Fibroblast of mammary gland (primary cell): ENCODE measurements at places on chromosomes 11 and 22.

GRCh38 chr11:44097821-44098220 lies 2.3 kb downstream of the EXT2 start:
- peak; percentile 22 for DNase-seq

GRCh38 chr11:95104856-95105255 lies 15.2 kb downstream of the ENDOD1 start:
- no peak for DNase-seq

DNA sequence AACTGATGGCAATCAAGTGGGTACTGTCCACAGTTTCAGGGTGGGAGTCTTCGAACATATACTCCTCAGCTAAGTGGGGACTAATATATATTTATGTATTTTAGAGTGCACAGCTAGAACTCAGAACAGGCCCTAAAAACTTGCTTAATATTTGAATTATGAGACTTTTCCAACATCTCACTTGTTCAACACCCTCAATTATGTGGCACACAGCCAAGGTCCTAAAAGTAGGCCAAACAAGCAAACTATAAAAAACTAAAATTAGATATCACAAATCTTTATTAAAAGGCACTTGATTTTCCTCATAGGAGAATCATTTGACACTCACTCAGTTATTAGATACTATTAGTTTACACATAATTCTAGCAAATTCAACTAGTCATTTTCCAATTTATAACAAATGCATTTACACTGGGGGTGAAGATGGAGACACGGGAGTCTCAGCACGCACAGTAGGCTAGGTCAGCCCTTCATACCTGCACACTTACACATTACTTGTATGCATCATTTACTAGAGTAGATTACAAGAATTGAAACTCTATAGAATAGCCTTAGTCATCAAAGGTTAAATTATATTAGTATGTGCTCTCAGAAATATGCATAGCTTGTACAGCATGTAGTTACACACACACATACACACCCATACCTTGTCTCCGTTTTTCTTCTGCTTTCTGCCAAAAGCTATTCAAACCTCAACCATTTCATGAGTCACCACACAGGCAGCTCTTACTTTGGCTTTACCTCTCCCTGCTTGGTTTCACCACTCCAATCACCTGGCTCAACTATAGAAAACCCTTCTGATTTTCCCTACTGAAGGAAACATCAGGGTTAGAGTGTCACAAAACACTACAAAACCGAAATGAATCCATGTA lies 171.5 kb downstream of the SBF2 start:
- DNase-seq, result peak; percentile 43

GRCh38 chr11:133955081-133955891 lies 1.5 kb downstream of the IGSF9B start:
- no peak for DNase-seq

- no peak for DNase-seq
Observed at GRCh38 chr22:24595228-24595627, 2.4 kb upstream of the LRRC75B start.

DNA sequence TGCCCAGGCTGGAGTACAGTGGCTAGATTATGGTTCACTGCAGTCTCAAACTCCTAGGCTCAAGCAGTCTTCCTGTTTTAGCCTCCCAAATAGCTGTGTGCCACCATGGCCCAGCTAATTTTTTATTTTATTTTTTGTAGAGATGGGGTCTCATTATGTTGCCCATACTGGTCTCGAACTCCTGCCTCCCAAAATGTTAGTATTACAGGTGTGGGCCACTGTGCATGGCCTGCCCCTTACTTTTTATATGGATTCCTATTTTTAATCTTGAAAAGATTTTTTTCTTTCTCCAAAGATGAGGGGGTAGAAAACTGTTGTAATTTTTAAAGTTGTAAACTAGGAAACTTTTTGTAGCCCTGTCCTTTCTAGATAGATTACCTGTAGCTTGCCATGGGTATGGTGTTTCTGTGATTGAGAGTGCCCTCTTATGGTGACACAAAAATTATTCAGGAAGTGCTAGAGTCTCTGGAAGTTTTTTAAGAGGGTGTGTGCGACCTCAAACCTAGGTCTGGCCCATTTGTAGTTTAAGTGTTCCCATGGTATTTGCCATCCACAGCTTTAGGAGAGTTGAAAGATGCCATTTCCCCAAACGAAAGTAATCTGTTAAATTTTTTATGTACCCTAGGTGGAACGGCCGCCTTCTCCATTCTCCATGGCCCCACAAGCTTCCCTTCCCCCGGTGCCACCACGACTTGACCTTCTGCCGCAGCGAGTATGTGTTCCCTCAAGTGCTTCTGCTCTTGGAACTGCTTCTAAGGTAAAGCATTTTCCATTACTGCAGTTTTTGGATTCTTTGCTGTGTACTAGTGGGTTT lies 32.4 kb downstream of the MCAM start:
- peak; percentile 51 for DNase-seq

GRCh38 chr11:91303749-91304148 lies 920.9 kb upstream of the FAT3 start:
- DNase-seq, result no peak

DNA sequence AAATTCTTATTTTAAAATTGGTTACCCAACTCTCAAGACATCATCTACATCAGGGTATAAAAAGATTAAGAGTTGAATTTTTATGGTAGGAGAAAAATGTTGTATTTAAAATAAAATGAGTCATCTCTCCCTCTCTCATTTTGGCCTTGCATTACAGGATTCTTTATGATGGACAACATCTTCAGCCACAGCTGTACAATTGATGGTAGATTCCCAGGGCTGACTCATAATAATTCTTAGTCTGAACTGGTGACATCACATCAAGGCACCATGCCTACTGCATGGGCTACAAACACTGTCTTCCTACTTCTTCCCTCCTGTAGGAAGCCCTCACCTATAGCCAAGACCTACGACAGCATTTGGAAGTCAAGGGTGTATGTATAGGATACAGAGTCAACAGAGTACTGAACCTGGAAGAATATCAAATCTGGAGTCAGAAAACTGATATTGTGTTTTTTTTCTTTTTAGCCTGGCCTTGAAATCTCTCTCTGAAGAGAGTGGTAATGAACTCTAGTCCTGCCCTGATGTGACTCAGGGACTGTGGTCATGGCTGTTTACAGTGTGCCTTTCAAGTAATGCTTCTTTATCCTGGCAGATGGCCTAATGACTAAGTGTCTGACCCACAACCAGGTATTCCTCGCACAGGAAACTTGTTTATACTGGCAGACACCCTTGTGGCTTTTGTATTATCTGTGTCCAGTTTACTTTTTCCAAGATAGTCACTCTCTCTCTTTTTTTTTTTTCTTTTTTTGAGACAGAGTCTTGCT lies 32.5 kb downstream of the MRGPRX2 start:
- peak; percentile 90 for DNase-seq

DNA sequence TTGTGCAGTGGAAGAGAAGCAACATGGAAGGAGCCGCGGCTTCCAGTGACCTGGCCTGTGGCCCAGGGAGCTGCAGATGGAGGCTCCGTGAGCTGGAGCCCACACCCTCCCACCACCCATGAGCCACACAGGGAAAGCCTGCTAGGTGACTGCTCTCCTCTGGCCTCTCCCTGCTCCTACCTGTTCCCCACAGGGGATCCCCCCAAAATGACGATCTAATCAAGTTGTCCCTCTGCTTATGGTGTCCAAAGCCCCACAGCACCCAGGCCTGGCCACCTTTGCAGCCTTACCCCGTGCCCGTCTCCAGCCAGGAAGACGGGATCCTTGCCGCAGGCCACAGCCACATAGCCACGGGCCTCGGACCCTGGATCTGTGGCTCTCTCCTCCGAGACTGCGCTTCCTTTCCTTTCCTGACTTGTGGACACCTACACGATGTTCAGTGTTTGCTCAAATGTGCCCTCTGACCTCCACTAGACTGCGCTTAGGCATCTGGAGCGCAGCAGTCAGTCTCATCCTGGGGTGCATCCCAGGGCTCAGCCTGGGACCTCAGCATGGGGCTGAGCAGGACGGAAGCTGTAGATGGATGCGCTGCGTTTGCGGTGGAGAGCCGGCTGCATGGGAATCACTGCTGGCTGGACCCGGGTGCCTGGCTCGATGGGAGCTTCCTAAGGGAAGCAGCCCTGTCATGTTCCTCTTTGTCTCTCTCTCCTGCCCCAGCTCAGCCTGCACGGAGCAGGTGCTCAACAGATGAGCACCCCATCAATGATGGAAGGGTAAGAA lies 133.3 kb downstream of the ST3GAL4 start:
- no peak for DNase-seq

DNA sequence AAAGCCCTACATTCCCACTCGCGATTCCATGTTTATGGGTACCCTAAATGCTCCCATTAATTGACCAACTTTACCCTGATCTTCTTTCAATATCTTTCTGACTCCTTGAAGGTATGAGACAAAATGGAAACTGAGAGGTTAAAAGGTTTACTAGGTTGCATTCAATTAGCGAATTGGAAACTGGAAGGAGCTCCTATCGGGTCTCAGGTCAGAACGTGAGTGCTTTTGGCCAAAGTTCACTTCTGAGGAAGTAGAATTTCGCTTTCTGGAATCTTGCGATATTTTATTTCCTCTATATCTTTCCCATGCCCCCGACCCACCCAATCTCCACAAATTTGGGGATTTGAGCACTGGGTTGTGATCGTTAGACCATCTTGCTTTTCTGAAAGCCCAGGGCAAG lies 2.6 kb downstream of the EHF start:
- DNase-seq, result no peak

- DNase-seq, result peak; percentile 90
Observed at GRCh38 chr11:100719809-100720221, 32.7 kb downstream of the ARHGAP42 start.

DNA sequence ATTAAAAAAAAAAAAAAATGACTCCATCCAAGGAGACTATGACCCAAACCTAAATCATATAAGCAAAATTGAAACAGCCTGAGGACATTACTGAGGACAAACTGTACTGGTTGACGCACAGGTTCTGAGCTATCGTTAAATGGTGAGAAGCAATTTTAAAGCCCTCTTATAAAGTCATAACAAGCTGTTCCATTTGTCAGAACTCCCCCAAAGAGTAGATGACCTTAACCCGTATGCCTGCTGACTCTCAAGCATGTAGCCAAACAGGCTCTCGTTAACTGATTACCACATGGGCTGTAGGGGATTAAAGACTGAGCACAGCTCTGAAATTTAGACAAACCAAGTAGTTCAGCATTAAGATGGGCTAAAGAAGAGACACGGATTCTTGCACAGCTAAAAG lies 2.2 kb downstream of the CRYAB start:
- no peak for DNase-seq

- DNase-seq, result no peak
Observed at GRCh38 chr11:102685338-102685737, 20.2 kb downstream of the MMP27 start.

GRCh38 chr11:41320238-41320637 lies 139.2 kb downstream of the LRRC4C start:
- no peak for DNase-seq

DNA sequence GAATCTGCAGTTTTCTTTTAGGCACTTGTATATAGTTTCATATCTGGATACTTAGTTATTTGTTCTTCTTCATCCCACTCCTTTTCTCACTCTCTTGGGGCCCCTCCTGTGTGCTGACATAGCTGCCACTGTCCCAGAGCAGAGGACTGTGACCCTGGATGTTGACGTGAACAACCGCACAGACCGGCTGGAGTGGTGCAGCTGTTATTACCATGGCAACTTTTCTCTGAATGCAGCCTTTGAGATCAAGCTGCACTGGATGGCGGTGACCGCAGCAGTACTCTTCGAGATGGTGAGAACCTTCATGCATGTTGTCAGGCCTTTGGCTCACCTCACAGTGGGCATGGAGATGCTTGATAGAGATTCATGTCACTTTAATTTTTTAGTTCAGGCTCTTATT lies 50.9 kb upstream of the YWHAH start:
- DNase-seq, result no peak
